ENCODE measurements at places on chromosomes 2 and 18.

DNA sequence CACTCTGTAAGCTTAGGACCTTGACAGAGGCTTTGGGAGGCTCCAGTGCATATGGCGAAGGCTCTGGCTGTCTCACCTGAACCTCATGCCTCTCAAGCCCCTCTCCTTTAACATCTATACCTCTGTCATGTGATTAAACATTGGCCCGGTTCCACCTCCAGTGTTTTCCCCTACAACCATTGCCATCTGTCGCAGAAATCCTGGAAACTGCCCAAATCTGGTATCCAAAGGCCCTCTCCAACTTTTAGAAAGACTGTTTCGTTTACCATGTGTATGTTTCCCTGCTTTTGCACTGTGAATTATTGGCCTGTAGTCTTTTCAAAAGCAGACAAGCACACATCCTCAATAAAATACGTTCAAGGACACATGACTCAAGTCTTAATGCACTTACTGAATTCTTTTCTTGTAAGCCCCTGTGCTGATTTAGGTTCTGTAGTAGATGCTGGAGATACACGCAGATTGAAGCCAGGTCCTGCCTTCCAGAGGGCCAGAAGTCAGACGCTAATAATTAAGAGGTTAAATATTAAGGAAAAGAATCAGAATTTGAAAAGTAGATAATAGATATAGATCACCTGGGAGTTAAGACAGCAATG, 386.4 kb upstream of the SLC14A2 start:
- no peak for DNase-seq

- DNase-seq, result no peak
These were observed 203.0 kb downstream of the PARD3B start for GRCh38 chr2:204748286-204748685.

GRCh38 chr2:20181761-20182160, 43.2 kb downstream of the SDC1 start:
- no peak for DNase-seq

DNA sequence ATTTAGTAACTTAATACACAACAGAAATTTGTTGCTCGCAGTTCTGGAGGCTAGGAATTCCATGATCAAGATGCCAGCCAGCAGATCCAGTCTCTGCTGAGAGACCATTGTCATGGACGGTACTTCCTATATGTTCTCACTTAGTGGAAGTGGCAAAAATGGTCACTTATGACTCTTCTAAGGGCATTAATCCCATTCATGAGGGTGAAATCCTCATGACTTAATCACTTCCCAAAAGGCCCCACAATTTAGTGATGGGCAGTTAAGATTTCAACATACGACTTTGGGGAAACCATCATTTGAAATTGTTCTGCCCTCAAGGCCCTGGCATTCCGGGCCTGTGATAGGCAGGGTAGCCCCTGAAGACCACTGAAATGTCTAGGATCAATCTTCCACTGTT, 23.0 kb downstream of the BZW1 start:
- no peak for DNase-seq

GRCh38 chr2:184646177-184646576, 47.8 kb downstream of the ZNF804A start:
- DNase-seq, result no peak

DNA sequence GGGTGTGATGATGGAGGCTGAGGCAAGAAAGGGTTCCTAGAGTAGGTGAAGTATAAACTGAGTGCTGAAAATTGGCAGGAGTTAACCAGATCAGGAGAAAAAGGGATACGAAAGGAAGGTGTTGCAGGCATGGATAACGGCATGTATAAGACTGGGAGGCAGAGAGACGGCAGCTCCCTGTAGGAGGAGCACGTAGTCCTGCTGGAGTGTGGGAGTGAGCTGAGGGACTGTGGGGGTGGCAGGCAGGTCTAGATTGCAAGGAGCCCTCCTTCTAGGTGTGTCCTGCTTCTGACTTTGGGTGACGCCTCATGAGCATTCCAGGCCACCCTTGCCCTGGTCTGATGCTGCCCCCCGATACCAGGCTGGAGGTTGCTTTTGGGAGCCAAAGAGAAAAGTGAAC, 36.4 kb upstream of the KCTD1 start:
- DNase-seq, result no peak

DNA sequence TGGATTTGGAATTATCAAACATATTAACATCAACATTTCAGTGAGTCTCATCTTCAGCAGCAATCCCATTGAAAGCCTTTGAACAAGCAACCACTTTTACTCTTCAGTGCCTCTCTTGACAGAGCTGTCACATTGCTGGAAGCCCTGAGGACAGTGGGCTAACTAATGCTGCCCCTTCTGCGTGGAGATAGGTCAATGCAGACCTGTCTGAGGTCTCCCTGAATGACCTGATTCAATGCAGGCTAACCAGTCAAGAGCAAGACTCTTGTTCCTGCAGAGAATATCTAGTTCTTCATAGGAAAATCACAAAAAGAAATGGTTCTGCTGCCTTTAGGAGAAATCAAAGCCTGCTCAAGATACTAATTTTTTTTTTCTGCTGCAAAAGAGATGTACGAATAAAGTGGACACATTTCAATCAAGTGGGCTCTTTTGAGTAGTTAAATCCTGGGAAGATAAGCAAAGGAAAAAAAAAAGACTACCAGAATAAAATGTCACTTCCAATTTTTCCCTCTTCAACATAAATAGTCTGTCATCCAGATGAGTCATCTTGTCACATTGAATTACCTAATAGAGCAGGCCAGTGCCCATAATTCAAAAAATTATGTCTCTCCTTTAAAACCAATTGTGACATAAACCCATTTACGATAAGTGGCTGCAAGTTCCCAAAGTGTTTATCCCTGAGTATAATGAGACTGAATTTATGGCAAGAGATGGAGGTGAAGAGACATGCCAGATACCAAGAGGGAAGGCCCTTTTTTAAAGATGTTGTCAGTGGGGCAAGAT, 1269.0 kb upstream of the DDX18 start:
- DNase-seq, result no peak

- no peak for DNase-seq
These were observed 212.1 kb downstream of the TCF4 start for GRCh38 chr18:55375930-55376329.

GRCh38 chr2:176645494-176645893, 376.3 kb downstream of the MTX2 start:
- DNase-seq, result no peak

- no peak for DNase-seq
These were observed 114.5 kb upstream of the SCN1A start for GRCh38 chr2:166242309-166242708.

DNA sequence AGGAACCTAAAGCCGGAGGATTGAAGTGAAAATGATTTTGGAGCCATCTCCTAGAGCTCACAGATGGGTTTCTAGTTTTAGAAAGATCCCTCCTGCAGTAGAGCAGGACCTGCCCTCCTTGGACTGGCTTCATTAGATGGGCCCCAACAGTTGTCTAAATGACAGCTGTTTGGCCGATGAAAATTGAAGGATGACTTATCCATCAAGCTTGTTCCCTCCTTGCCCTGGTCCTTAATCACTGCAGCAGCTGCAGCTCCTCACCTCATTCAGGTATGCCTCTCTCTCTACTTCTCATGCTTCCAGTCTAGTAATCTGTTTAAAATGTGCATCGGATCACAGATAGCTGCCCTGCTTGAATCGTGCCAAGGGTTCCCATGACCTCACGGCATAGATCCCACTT, 677.6 kb downstream of the BCL11A start:
- DNase-seq, result no peak

DNA sequence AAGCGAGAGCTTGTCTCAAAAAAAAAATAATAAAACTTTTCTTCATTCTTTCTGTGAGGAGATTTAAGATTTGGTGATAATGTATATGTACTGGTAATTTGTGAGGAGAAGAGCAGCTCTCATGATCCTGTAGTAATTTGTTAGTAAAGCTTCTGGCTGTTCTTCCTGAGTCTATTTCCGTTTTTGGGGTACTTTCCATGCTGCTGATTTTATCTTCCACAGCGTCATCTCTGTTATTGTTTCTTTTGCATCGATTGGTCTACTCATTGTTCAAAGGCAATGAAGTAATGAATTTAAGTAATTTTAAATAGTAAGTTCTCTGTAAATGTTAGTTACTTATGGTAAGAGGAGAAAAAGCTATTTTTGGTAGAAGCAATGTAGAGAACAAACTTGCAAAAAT, 12.0 kb downstream of the NDUFAF7 start:
- no peak for DNase-seq

- no peak for DNase-seq
These were observed 771.5 kb downstream of the GALR1 start for GRCh38 chr18:78021196-78021595.

DNA sequence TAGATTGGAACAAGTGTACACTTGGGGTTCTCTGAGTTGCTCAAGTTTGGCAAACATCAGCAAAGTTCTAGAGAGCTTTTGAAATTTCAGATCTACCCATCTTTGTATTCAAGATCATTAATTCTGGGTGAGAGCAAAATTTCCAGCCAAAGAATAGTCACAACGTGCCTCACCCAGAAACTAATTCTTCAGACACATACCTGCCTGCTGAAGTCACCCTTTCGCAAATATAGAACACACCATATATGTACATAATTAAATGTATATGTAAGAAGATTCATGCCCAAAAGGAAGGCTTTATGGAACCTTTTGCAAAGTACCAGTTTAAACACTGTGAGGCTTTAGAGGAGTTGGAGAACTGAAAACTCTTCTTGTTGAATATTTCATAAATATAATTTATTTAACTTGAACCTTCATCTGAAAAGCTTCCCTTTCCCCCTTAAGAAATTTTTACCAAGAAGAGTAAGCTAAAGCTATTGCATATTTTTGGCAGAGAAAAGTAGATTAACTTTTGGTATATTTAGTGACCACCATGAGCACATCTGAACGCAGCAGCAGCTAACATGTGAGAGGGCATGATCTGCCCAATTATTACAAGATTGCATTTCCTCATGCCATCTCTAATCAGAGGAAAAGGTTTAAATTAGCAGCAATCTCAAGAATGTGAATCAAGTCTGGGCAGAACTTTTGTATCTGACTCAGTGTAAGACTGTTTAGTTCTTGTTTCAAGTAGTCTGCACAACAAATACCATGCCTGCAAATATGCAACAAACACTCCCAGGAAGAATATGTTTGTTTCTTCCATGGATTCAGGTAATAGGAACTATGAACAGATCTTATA, 8.2 kb downstream of the RND3 start:
- DNase-seq, result no peak

DNA sequence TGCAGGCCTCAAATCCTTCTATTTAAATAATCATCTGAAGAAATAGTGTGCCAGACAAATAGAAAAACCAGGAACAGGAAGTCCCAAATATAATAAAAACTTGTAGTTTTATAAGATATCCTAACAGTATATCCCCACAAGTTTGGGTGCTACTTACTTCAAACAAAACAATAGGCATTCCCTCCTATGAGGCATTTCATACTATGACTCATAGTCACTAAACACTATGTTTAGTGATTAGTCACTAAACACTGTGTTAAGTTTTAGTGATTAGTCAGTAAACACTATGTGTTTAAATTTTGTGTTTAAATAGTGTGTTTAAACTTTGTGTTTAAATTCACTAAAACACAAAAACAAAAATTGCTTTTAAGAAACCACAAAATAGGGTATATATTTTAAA, 407.0 kb upstream of the CDH19 start:
- no peak for DNase-seq

DNA sequence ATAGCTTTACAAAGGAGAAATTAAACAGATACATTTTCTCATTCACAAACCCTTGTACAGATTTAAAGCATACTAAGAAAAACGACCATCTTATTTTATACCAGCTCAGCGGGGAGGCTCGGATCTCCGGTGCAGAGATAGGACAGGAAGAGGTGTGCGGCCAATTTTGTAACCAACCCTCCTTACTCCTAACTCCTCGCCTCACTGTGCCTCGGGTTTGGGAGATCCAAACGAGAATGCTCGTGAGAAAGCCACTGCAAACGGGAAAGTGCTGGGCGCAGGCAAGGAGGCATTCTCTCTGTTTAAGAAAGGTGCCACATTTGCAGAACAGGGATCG, 1.2 kb downstream of the KDSR start:
- DNase-seq, result no peak

GRCh38 chr18:12041561-12041960, 52.1 kb upstream of the ANKRD62 start:
- no peak for DNase-seq

DNA sequence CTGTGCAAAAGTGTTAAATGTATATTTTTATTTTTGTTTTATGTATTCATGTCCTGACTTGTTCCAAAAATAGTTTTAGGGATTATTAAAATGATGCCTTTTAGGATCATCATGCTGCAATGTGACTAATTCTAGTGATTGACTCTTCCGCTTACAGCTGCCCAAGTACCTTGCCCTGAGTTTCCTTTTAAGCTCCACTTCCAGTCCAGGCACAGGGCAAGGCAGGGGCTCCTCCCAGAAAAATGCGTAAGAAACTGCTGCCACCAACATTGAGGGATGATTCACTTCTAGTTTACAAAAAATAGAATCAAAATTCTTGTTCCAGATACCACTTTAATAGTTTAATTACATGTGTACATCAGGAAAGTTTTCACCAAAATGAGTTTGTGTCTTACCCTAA, 116.4 kb downstream of the IRS1 start:
- no peak for DNase-seq

GRCh38 chr2:113258471-113259147, 20.1 kb downstream of the PAX8 start:
- no peak for DNase-seq

- DNase-seq, result no peak
These were observed 583.0 kb downstream of the IRS1 start for GRCh38 chr2:226216575-226216974.

DNA sequence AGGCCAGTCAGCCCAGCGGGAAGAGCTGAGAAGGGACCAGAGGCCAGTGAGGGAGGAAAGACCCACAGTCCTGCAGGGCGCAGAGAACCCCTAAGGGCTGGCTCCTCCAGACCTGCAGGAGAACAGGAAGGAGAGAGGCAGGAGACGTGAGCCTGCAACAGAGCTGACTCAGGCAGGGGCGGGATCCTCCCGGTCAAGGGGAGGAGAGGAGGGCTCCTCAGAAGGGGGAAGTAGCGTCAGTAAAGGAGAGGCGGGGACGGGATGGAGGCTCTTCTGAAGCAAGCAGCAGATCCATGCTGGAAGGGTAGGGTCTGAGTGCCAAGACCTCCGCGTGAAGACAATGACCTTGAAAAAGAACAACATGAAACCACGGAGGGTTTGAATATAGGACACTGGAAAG, 50.8 kb downstream of the TRABD2A start:
- DNase-seq, result no peak

GRCh38 chr2:100228415-100228814, 86.0 kb upstream of the AFF3 start:
- no peak for DNase-seq

- DNase-seq, result no peak
These were observed 98.6 kb downstream of the NOL10 start for GRCh38 chr2:10591207-10591606.

DNA sequence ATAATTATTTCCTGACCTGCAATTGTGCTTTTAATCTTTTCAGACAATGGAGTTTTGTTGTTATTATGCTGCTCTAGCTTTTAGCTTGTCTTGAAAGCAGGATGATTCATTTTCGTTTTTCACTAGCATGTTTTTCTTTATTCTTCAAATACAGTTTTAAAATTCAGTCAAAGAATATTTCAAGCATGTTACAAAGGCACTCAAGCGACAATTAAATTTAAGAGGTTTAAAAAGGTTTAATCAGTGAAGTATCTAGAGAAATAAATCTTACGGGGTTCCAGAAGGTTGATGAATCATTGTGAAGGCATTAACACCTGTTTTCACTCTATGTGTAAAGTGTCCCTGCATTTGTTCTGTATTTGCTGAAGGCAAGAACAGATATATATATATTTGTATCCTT, 390.7 kb upstream of the TMEFF2 start:
- no peak for DNase-seq
